ENCODE measurements at places on chromosomes 12 and 14.

- no peak for DNase-seq
Observed at GRCh38 chr14:96246539-96246847, 9.5 kb upstream of the BDKRB1 start.

DNA sequence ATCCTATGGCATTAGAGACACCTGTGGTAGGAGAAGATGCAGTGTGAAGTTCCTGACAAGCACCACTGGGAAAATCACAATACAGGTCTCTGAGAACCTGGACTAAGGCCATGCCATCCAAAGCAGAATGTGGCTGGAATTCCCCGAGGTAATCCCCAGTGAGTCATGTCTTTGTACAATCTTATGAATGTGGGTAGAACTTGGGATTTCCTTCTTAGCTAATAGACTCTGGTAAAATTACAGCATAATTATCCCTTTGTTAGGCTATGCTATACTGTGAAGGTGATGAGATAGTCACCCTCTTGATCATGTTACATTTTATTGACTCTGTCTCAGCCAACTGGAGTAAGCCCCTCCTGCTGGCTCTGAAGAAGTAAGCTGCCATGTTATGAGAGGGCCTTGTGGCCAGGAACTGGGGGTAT is 224.3 kb upstream of the DCN start:
- DNase-seq, result no peak

GRCh38 chr14:51035611-51036192 is 59.2 kb downstream of the TRIM9 start:
- no peak for DNase-seq

DNA sequence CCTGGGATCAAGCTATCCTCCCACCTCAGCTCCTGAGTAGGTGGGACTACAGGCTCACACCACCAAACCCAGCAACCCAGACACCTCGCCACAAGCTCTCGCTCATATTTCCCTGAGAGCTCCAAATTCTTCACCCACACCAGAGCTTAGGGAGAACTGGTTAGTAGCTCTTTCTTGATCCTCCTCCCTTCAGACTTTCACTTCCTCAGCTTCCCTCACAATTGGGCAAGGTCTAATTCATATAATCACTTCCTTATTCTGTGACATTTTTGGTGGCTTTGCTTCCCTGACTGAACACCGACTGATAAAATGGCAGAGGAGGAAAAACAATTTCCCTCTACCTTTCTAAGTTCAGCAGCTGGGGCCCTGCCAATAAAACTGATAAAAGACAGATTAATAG is 88.5 kb downstream of the GXYLT1 start:
- DNase-seq, result no peak

- DNase-seq, result no peak
Observed at GRCh38 chr14:89166633-89167032, 250.4 kb downstream of the FOXN3 start.

DNA sequence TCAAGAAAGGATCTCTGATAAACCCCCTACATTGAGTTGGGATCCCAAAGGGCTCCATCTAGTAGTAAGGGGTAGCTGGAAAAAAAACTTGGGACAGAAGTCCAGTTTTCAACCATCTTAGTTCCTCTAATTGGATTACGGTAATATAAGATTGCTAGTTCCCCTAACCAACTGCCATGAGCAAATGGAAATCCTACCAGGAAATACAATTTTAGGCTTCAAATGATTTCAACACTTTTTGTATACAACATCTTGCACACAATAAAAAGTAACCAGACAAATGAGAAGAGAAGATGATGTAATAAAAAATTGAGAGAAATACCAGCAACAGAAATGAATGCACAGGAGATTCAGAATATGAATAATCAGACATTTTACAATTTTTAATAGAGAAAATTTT is 73.0 kb downstream of the TSHR start:
- DNase-seq, result no peak

DNA sequence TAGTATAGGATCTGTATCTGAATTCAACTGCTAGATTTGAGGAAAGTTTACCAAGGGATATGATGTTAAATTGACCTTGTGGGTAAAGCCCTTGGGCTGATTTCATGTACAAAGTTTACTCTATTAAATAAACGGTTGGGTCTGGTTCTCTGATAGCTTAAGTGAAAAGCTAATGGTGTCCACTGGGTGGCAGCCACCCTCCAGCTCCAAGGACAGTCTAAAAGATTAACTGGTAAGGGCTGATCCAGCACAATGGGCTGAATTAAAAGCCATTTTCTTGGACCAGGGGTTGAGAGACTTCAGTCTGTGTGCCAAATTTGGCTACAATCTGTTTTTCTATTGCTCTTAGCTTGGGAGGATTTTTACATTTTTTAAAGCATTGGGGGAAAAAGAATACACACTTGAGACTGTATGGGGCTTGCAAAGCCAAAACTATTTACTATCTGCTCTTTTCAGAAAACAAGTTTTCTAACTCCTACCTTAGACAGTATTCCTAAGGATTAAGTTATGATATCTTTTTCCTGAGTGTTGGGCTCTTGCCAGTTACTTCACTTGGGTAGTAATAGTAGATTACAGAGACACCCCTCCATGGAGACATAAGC is 116.5 kb downstream of the GPHN start:
- DNase-seq, result no peak

DNA sequence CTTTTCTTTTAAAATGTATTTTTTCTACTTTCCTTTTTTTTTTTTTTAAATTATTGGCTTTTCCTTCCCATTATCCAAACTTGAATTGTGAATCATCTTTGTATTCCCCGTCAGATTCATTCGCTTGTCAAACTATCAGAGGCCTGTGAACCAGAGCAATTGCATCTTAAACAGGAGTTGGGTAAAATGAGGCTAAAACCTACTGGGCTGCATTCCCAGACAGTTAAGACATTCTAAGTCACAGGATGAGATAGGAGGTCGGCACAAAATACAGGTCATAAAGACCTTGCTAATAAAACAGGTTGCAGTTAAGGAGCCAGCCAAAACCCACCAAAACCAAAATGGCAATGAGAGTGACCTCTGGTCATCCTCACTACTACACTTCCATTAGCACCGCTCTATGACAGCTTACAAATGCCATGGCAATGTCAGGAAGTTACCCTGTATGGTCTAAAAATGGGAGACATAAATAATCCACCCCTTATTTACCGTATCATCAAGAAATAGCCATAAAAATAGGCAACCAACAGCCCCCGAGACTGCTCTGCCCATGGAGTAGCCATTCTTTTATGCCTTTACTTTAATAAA is 19.9 kb downstream of the FUT8 start:
- no peak for DNase-seq

DNA sequence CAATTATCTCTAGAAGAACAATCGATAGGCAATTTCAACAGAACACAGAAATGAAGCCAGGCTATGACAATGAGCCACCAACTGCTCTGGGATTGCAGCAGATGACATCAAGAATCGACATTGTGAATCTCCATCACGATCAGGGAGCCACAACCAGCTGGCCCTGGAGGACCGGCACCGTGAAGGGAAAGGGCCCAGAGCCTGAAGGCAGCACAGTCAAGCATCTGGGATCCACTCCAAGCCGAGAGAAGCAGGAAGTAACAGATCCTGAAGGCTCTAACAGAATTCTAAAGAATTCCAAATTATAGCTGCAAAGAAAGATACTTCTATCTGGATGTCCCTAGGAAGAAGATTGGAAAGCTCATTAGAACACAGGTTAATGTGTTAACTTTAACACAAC is 61.0 kb downstream of the LRRC74A start:
- no peak for DNase-seq

- DNase-seq, result no peak
Observed at GRCh38 chr12:15092826-15093225, 120.0 kb downstream of the PDE6H start.

GRCh38 chr14:70907996-70908934 is 1.0 kb downstream of the PCNX1 start:
- DNase-seq, result peak; percentile 50

GRCh38 chr12:25284024-25284423 is 33.3 kb upstream of the KRAS start:
- no peak for DNase-seq

DNA sequence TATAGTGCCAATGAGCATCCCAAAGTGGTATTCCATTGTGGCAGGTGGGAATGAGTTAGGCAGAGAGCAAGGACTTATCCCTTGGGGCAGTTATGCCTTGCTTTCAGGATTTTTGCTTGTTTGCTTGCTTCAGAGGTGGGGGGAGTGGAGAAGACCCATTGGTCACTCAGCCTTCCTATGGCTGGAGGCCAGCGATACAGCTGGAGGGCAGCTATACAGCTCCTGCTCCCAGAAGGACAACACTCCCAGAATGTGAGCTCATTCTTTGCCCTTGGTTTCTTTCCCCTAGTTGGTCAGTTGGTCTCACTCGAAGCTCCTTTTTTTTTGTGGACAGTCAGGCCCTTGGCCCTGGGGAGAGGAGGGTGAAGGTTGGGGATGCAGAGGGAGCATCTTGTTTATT is 14.5 kb downstream of the KRT83 start:
- DNase-seq, result no peak

DNA sequence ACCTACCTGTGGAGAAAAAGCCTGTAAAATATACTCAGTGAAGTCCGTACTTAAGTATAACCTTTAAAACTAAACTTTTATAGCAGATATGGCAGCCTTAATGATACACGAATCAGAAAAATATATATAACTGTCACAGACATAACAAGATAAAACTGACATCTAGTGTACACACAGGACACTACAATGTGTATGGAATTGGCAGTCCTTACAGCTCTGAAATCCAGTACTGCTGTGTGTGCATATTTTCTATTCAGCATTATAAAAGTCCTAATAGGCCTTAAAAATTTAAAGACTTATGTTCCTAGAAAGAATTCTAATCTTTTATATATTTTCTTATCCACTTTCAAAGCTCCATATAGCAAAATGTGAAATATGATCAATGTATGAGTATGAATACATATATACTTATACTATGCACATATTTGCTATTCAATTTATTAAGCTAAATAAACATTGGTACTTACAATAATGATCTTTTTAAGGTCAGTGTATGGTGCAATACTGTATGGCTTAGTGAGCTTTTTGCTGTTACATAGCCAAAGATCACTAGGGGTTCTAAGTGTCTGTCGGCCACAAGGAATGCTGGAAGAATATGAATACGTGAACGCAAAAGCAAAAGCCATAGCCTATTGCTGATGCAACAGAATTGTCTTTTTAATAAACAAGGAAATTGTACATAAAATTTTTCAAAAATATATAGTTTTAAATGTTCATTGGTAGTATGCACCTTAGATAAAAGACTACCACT is 69.2 kb downstream of the C2CD5 start:
- no peak for DNase-seq

- DNase-seq, result no peak
Observed at GRCh38 chr12:11607313-11608081, 42.0 kb upstream of the ETV6 start.

- DNase-seq, result no peak
Observed at GRCh38 chr14:67352055-67352454, 7.5 kb downstream of the ATP6V1D start.

DNA sequence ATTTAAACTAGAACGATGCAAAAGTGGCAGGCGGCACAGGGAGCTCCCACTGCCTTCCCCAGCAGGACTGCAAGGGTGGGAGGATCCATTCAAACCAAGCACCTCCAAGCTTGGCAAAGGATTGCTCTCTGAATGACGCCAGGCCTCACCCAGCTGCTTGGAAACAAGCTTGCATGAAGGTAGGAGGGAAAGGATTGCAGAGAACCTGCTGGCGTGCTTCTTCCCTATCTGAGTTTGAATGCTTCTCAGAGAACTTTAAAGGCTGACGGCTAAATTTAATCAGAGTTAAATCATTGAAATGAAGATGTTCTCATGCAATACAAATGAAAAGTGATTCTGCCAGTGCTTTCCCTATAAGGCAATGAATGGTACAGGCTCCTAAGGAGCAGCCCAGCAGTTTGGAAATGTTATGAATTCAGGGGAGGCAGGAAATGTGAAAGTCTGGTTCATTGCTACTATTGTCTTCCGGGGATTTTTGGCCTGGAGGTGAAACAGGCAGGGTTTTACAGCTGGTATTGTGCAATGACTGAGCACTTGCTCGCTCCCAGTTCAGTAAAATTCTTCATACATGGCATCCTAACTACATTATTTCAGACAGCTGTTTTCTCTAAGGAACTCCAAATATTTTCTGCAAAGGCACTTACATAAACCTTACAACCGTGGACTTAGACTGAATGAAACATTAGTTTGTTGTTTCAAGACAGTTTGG is 31.9 kb upstream of the DUSP6 start:
- no peak for DNase-seq

DNA sequence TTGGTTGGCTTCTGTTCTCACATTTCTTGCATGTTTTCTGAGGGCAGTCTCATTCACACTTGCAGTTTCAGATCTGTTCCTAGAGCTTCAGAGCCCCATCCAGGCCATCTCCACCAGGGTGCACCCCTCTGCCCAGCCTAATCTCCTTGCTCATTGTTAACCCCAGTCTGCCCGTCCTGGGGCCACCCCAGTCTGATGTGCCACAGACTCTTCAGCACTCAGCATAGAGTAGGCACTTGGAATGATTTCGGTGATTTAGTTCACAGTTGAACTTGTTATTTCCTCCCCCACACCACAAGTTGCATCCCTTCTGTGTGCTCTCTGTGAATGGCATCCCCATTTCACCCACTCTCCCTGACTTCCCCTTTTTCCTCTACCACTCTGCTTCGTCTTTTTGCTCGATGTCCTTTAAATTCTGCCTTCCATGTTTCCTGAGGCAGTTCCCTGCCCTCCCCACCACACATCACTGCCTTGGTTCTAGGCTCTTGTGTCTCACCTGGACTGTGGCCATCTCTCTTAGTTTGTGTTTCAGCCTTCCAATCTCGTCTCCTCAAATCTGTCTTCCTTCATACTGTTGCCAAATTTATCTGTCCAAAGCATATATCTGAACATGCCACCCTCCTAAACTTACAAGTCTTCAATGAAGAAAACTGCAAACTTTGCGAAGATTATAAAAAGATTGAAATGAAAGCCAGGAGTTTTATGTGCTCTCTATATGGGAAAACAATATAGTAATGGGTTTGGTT is 41.5 kb downstream of the ANO6 start:
- no peak for DNase-seq

GRCh38 chr14:105063056-105063455 is 2.2 kb downstream of the GPR132 start:
- DNase-seq, result no peak

GRCh38 chr12:103645202-103645601 is 58.1 kb downstream of the STAB2 start:
- no peak for DNase-seq

GRCh38 chr14:23449314-23449713 is 13.9 kb upstream of the MYH7 start:
- no peak for DNase-seq

DNA sequence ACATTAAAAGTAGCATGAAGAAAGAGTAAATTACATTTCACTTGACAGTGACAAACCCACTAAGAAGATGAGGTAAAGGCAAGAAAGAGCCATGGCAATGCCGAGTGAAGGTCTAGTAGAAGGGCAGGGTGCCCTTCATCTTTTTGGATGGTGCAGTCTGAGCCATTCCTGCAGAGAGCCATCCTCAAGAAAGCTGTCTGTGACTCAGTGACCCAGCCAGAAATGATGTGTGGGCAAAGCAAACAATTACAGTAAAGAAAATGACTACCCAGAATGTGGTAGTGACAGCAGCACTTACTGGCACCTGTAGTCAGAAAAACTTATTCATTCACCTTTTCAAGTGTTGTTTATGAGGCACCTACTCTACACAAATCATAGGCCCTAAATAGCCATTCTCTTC is 281.7 kb downstream of the DUSP6 start:
- DNase-seq, result no peak

- DNase-seq, result no peak
Observed at GRCh38 chr12:47868041-47868440, 36.8 kb downstream of the VDR start.

- no peak for DNase-seq
Observed at GRCh38 chr12:121784460-121784859, 9.0 kb downstream of the RHOF start.

GRCh38 chr14:74415115-74415437 is 10.9 kb downstream of the SYNDIG1L start:
- no peak for DNase-seq
